Activated CD8-positive, alpha-beta T cell treated with anti-CD3 and anti-CD28 coated beads, Interleukin-2, amount 10 ng/mL, durations not matched to agents 7 days and 5 days (primary cell): ENCODE measurements at places on chromosomes 2 and 18. TPM values are rescaled to one million over a fixed set of nuclear protein-coding genes. Genes with fewer than 3 reads are reported as not detected.

- DNase-seq: no peak
Observed at GRCh38 chr18:32380559-32380958, 90.1 kb downstream of the GAREM1 start.

BCL11A gene
- total RNA-seq: not detected

CABLES1 gene
- 2.3 TPM for total RNA-seq

MYOM1 gene
- 1.5 TPM for total RNA-seq

GRCh38 chr2:197209742-197210408 is 100.7 kb downstream of the ANKRD44 start:
- DNase-seq: peak; percentile 56

DNA sequence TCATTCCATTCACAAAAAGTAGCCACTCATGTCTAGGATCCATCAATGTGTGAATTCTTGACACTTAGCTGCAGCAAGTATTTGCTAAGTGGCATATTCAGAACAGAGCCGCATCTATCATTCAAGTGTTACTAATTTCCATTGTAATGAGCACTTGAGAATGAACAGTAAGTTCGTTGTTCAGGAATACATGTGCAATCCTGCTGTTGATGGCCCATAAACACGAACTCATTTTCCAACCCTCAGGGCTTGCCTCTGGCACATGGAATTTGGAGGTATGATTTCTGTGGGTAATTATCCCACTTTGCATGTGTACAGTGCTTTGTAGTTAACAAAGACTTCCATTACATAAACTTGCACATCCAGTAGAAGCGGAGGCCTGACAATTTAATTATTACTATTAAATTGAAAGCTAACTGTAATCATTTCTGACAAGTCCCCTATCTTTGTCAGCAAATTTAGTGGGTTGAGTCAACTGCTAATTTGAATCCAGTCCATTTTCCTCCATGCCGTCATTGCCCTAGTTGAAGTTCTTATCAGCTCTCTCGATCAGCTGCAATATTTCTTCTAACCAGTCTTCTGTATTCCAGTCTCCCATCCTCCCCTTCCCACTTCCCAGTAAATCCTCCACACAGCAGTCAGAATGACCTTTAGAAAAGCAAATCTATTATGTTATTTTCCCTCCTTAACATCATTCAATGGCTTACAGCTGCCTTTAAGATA is 116.0 kb upstream of the AQP4 start:
- no peak for DNase-seq

ATG4B gene
- total RNA-seq: 94.6 TPM

- no peak for DNase-seq
Observed at GRCh38 chr18:29779096-29779495, 1263.4 kb downstream of the DSC3 start.

- DNase-seq: no peak
Observed at GRCh38 chr2:75523313-75524275, 37.1 kb downstream of the EVA1A start.

DNA sequence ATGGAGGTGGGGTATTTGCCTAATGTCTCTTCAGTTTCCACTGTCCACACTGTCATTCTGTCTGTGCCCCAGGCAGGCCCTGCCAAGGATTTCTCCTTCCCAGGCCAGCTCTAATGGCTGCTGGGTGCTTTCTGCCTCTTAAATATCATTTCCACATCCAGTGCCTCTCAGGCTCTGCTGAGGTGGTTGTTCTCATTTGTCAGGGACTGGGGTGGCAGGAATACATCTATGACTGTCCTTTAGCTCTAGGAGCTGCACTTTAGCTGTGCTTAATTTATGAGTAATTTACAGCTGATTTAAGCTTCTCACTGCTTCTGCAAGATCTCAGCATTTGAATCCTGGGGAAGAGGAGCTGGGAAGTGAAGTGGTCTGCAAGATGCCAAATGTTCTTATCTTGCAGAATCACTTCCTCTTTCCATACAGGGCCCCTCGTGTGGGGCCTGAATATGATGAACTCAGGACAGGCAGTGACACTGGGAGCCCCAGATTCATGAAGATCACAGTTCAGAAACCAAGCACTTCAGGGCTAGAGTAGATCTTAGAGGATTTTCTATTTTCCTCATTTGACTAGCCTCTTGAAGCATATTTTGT is 150.2 kb downstream of the FSHR start:
- DNase-seq: no peak

GRCh38 chr18:73717570-73717969 is 430.1 kb downstream of the FBXO15 start:
- DNase-seq: no peak

- no peak for DNase-seq
Observed at GRCh38 chr18:71001597-71001996, 712.8 kb downstream of the SOCS6 start.

CDK15 gene
- total RNA-seq: not detected

- no peak for DNase-seq
Observed at GRCh38 chr18:24974431-24974830, 377.5 kb downstream of the ZNF521 start.

DNA sequence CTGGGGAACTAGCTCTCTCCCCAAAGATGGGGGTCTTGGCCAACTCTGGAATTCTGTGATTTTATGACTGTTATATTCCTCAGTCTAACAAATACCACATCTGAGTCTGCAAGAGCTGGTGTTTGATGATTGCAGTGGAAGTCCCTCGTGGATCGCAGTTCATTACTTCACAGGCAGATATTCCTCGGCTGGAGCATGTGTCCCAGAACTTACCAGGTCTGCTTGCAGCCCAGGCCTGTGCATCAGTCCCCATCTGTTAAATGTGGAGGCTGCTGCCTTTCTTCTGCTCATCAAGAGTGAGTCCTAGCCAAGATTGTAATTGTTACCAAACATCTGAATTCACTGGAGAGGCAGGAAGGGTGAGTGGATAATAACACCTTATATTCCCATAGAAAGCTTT is 55.5 kb downstream of the PRKCE start:
- DNase-seq: no peak

PKDCC gene
- not detected for total RNA-seq

DNA sequence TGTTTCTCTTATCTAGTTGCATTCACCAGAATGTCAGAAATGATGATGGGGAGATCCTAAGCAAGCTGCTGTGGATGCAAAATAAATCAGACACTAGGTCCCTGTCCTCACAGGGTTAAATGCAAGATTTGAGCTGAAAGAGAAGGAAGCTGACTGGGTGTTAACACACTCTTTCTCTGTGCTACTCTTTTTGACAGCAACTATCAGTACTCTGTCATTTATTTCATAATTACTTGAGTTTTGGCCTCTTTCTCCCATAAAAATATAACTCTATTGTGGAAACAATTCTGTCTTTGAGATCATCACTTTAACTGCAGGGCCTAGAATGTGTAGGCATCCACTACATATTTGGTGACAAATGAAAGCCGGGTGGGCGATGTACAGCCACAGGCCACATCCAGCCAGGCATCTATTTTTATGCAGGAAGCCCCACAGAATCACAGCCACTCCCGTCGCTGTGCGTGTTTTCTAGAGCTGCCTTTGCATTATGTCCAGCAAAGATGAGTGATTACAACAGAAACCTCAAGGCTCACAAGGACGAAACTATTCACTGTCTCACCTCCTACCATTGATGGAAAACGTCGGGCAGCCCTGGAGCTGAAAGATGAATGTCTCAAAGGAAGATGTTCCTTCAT is 849.0 kb downstream of the RNF144A start:
- no peak for DNase-seq

DNA sequence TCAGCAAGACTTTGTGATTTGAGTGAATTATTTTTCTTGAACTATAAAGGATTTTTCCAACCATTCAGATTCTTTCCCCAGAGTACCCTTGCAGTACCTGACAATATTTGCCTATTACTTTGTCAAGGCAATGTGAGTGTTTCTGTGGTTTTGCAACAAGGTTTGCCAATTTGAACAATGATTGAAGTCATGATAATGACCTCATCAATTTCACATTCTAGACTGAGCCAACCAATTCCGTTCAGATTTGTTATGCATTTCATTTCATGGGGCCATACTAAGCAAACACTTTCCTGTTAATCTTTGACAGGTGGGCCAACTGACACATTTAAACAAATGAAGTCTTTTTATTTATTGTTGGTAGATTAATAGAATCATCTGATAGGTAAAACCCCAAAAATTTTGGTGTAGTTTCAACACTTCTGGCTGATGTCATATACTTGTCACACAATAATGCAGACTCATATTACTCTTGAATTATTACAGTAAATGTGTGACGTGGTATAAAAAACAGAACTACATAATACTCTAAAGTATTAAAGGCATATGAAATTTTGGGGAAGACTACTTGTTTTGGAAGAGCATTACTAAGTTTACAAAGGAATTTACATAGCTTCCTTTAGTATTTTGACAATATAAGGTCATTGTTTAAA is 526.4 kb downstream of the DPP10 start:
- DNase-seq: no peak

- DNase-seq: no peak
Observed at GRCh38 chr2:232506709-232507108, 13.5 kb upstream of the PRSS56 start.

DNA sequence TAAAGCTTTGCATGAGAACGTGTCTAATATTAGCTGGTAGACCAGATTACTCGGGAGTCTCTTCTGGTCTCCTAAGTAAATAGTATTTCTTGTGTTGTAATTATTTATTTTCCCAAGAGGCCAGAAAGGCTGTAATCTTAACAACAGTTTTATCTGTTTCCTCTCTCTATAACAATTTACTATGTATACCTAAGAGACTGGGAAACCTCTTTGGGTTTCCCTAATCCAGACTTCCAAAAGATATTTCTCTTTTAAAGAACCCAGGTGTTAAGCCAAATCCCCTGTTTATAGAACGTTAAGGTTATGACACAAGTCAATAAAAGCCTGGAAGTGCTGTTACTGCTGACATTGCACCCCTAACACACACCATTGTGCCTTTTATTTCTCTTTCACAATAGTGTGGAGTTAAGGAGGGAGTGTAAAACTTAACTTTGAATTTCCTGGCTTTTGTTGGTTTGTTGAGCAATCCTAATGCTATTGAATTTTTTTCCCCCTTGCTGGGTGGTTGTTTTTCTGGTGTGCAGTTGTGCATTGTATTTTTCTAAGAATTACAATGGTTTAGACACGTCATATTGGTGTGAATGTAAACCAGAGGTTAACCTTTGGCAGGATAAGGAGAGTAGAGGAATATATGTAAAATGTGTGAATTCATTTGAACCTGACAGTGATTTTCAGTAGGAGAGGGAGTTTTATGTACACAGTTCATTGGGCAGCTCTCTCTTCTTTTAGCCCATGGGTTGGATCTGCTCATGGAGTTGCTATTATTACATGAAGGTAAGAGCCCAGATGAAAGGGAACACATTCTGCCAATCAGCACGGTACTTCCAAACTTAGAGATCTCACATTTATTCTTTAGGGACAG is 192.8 kb downstream of the MTX2 start:
- no peak for DNase-seq
